NCI-H1092 (cell line): ENCODE measurements at places on chromosomes 7 and 10.

DNA sequence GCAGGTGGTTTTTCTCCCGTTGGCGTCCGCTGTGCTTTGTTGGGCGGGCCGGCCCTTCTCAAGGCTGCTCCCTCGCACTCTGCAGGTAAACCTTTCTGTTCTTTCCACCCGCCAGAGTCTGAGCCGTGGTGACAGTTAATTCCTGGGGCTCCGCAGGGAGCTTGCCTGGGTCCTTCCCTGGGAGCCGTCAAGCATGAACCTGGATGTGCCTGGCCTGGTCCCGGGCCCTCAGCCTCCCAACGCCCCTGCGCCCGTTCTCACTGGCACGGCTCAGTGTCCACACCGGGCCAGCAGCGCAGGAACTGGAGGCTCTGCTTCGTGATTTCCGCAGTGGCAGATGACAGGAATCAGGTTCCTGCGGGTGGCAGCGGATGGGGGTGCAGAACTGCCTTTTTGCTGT lies 10.9 kb upstream of the NKX6-2 start:
- DNase-seq, result no peak

- no peak for DNase-seq
These were observed 630.8 kb downstream of the SDK1 start for GRCh38 chr7:3931843-3932242.

DNA sequence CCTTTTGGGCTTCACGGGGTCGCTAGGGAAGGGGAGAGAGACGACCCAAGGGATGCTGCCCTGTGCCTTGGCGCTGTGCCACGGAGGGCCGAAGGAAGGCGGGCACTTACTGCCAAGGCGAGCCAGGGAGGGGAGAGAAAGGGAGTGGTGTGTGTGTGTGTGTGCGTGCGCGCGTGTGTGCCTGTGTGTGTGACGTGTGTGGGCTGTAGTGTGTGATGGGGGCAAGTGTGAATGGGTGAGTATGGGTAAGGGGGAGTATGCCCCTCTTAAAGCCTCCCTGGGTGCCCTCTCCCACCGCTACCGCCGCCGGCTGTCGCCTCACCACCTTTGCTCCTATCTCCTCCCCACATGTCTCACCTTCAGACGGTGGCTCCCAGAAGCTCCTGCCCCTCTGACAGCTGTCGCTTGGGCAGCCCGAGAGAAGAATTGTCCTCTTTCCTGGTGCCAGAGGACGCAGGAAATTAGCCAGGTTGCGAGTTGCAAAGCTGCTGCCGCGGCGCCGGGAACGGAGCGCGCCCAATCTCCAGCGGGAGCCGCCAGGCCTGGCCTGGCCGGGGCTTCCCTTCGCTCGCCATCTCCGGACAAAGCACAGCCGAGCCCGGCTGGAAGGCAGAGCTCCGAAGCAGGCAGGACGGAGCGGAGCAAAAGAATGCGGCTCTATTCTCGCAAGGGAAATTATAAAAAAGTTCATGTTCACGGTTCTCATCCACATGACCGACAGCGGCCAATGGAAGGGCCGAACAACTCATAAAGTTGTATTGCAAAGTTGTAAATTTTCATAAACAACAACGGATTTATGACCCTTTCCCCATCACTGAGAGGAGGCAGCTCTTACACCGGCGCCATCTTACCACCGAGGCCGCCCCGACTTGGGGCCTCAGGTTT lies at the start of gene HOXA3:
TSS of gene HOXA3 (minus strand) at position 653 of the 885 bp plus-strand sequence. CDS start 41,943 bp downstream, outside the sequence.
- no peak for DNase-seq

- no peak for DNase-seq
These were observed 101.5 kb upstream of the TAS2R16 start for GRCh38 chr7:123096976-123097375.

DNA sequence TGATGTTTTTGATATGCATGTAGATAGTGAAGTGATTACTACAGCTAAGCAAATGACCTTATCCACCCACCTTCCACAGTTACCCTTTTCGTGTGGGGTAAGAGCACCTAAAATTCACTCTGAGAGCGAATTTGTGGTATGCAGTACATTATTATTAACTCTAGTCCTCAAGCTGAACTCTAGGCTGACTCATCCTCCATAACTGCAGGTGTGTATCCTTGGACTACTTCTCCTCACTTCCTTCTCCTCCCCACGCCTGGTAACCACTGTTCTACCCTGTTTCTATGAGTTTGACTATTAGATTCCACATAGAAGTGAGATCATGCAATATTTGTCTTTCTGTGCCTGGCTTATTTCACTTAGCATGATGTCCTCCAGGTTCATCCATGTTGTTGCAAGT lies 484.6 kb downstream of the GATA3 start:
- DNase-seq, result no peak

- no peak for DNase-seq
These were observed 6.3 kb upstream of the SMKR1 start for GRCh38 chr7:129495987-129496386.

DNA sequence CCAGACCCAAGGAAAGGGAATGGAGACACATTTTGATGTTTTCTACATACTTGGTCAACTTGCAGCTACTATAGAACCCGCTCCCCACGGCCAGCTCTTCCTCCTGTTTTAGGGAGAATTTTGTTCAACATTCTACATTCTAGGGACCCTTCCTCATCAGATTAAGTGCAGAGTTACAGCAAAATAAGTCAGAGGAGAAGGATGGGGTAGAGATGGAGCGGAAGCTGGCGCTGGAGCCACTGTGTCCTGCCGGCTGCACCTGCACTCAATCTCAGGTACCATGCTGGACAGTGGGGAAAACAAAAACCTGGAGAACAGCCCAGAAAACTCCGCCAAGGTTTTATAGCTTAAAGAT lies 79.4 kb upstream of the EN2 start:
- no peak for DNase-seq

DNA sequence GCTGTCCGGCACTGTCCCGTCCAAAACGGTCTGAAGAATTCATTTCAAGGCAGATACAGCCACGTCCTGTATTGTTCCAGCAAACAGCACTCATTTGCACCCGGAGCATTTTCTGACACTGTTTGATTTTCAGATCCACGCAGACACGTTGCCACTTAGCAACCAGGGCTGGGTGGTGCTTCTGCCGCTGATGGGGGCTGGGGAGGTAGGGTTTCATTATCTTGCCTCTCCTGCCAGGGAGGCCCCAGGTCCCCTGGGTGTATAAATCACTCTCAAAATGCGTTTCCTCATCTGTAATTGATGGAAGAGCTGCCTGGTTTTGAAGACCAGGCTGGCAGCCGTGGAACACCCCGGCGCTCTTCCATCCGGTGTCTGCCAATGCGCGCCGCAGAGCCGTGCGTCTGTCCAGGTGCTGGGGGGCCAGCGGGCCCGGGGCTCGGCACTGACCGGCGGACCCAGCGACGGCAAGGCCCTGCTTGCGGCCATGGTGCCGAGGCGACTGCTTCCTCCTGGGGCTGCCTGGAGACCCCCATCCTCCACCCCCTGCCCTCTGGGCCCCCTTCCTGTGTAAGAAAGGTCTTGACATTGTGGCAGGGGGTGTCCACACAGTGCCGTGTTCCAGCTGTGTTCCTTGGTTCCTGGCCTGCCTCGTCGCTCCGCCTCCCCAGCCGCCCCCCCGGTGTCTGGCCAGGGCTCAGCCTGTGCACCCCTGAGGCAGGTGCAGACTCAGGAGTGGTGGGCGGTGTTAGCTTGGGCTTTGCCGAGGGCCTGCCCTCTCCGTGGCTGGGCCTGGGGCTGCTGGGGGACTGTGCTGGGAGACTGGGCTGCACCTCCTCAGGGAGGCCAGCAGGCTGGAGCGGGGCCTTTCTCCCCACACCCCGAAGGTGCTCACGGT lies 16.6 kb downstream of the ADGRA1 start:
- DNase-seq, result no peak

- no peak for DNase-seq
These were observed 15.0 kb downstream of the ANKRD1 start for GRCh38 chr10:90905925-90906324.

GRCh38 chr10:103915796-103916195 lies 2.2 kb downstream of the STN1 start:
- no peak for DNase-seq

DNA sequence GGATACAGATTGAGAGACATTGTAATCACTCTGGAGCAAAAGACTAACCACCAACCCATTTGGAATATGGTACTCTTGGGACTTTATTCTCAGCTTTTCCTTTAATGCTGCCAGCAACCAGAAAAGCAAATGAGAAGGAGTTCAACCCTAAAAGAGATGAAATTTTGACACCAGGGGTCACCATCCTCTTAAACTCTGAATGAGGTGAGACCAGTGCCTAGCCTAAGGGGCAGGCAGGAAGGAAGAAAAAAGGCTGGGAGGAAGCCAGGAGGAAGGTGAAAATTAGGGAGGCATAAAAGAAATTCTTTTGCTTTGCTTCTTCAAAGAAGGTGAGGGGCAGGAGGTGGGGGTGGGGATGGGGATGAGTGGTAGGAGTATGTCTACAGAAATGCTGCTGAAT lies 135.8 kb downstream of the JAZF1 start:
- no peak for DNase-seq

DNA sequence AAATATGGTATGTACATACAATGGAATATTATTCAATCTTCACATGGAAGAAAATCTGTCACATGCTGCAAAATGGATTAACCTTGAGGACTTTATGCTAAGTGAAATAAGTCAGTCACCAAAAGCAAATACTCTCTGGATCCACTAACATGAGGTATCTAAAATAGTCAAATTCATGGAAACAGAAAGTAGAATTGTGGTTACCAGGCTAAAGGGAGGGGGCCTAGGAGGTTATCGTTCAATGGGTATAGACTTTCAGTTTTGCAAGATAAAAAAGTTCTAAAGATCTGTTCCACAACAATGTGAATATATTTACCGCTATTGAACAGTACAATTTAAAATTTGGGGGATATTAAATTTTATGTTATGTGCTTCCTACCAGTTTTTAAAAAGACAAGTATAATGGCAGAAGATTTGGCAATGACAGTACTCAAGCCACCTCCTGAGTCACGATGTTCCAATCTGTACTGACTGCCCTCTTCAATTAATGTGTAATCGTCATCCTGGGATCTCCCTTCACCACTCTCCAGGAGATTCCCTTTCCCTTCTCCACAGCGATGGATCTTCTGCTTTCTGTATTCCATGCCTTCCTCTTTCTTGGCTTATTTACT lies 32.3 kb upstream of the IL6 start:
- no peak for DNase-seq

DNA sequence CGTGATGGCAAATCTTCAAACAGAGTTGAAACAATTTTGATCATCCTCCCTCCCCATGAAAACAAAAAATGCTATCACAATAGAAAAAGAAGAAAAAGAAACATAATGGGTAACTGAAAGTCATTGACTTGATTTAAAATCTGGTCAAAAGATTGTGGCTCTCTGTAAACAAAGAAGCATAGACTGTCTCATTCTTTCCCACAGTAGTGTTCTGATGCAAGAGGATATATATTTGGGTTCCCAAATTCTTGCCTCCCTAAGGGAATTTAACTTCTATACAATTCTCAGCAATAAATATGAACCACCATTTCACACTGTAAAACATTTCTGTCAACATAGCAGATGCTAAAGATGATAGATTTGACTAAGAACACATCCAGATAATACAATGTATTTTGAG lies 32.8 kb upstream of the MEOX2 start:
- DNase-seq, result no peak

- no peak for DNase-seq
These were observed 15.6 kb downstream of the ATG9B start for GRCh38 chr7:151008511-151009323.

DNA sequence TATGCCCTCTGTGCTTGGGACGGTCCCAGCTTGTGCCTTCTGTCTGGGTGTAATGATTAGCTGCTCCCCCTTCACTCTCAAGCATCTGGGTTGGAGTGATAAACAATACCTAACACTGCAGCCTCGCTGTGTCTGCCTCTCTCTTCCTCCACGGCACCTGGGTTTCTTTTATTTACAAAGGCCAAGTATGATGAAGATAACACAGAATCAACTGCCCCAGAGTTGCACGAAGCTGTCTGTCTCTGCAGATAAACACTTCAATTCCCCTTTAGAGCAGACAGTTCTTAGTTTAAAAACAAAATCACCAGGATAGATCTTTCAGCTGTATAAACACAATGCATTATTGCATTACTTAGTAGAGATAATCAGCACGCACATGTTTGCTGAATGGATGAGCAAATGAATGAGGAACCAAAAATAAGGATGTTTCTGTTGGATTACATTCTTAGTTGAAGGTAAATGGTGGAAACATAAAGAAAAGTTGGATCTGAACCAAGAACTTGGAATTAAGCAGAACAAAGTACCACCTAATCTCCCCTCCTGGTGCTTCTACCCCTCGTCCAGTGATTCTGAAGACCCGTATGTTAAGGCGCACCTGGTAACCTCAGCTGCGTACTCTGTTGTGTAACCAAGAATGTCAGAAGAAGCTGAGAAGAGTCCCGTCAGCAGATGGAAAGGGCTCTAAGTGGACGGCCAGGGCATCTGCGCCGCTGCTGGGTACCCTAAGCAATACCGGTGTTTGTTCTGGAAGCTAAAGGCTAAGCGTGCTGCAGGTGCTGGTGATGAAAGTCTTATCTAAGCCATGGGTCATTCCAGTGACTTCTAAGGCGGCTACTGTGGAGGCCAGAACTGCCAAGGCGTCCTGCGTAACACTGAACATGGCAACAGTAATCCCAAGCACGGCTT lies 26.6 kb downstream of the INSIG1 start:
- DNase-seq, result no peak

DNA sequence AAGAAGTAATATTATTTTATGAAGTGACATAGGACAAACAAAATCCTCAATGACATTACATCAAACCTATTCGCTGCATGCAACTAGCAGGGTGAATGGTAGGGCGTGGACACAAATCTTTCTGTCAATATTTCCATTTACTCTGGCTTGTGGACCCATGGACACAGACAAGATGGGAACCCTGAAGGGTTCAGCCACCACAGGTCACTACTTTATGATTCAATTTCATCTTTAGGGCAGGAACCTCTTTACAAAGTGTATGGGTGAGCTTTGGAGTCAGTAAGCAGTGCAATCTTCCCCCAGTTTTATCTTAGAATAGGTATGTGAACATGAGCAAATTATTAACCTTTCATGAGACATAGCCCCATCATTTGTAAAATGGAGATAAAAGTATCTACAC lies 982.4 kb upstream of the LRRTM3 start:
- no peak for DNase-seq

DNA sequence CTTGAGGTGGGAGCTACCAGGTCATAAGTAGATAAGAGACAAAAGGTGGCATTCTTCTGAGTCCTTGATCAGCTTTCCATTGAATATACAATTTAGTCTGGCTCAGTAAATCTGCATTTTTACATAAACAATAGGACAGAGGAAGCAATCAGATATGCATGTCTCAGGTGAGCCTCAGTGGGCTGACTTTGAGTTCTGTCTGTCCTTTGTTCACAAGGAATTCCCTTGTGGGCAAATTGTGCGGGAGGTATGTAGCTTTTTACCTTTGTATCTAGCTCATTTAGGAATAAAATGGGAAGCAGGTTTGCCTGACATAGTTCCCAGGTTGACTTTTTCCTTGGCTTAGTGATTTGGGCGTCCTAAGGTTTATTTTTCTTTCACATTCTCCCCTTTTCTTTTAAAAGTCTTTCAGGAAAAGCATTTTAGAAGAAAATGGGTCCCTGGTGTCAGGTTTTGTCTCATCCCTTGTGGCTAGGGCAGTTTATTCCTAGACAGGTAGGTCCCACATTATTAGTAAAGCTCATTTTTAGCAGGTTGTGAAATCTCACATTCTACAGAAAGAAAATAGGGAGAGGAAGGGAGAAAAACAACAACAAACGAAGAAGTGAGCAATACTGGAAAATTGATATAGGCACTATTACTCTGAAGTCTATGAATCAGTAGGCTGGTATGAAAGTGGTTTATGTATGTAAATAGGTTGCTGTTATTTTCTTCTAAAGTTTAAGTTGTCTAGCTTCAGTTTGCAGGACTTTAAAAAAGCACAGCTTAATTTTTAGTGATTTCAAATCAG lies 16.5 kb downstream of the SPAM1 start:
- no peak for DNase-seq
